ENCODE measurements at places on chromosomes 3 and 15.

DNA sequence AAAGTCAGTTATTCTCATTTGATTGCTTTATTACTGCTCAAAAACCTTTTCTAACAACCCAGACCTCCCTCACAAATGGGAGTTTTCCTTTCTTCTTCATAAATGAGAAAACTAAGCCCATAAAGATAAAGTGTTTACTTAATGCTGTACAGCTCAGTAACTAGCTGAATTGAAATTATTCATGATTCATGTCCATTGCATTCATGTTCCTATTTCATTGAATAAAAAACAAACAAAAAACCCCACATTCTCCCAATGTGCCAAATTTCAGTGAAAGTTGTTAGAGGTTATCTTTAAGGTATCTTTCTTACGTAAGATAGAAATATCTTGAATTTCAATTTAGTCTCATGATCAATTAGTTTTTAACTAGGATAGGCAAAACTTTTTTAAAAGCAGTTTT, 2.8 kb downstream of the PLSCR2 start:
- DNase-seq: no peak

- no peak for DNase-seq
Measured at GRCh38 chr3:98508582-98508981, 11.1 kb downstream of the OR5K2 start.

DNA sequence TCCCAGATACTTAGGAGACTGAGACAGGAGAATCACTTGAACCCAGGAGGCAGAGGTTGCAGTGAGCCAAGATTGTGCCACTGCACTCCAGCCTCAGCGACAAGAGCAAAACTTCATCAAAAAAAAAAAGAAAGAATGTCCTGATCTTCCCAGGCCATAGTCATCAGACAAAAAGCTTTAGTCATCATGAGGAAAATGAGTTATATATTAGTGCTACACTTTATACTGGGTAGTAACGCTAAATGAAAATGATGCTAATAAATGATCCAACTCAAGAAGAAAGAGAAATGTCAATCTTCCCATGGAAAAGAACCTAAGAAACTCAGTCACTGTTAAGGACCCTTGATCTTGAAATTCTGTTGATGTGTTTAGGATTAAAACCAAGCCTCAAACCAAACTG, 26.3 kb upstream of the TRIM59 start:
- no peak for DNase-seq

DNA sequence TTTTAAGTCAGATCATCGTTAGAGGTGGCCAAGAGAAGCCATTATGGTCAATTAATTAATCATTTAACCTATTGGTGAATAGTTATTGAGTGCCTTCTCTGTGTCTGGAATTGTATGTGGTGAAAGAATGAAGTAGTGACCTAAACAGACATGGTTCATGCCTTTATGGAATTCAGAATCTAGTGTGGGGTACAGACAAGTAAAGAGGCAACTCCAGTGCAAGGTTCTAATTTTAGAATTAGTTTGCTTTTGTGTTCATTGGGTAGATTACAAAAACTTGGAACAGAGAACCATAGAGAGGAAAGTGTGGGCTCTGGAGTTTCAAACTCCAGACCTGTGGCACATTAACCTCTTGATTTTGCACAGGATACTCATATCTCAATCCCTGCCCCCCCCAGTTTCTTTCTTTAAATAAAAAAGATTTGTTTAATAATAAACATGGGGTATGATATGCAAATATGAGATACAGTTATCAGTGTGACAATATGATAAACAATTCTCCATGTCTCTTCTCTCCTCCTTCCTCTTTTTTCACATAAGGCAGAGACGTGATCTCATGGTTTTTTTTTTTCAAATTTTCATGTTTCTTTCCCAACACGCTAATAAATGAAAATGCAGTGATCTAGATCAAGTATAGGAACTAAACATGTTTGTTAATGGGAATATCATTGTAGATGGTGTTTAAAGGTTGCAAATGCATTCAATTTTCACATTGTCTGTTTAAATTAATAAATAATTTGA, 117.9 kb downstream of the MITF start:
- no peak for DNase-seq

DNA sequence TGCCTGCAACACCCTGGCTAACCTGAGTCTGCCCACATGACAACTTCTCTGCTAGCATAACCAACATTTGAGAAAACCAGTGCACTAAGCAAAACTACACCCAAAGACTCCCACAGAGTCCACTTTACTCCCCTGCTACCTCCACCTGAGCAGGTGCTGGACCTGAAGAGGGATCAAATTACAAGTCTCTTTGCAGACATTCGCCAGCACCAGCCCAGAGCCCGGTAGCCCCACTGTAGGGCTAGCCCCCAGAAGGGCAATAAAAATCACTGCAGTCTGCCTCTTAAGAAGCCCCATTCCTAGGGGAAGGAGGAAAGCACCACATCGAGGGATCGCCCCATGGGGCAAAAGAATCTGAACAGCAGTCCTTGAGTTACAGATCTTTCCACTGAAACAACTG, 472.2 kb downstream of the GRM7 start:
- no peak for DNase-seq

- no peak for DNase-seq
Measured at GRCh38 chr15:82890338-82890994, 62.1 kb downstream of the HOMER2 start.

- DNase-seq: no peak
Measured at GRCh38 chr3:187267306-187267705, 24.2 kb downstream of the MASP1 start.

- DNase-seq: peak; percentile 29
Measured at GRCh38 chr3:128083980-128084674, 31.9 kb downstream of the SEC61A1 start.

- no peak for DNase-seq
Measured at GRCh38 chr3:16866571-16866970, 18.2 kb upstream of the PLCL2 start.

DNA sequence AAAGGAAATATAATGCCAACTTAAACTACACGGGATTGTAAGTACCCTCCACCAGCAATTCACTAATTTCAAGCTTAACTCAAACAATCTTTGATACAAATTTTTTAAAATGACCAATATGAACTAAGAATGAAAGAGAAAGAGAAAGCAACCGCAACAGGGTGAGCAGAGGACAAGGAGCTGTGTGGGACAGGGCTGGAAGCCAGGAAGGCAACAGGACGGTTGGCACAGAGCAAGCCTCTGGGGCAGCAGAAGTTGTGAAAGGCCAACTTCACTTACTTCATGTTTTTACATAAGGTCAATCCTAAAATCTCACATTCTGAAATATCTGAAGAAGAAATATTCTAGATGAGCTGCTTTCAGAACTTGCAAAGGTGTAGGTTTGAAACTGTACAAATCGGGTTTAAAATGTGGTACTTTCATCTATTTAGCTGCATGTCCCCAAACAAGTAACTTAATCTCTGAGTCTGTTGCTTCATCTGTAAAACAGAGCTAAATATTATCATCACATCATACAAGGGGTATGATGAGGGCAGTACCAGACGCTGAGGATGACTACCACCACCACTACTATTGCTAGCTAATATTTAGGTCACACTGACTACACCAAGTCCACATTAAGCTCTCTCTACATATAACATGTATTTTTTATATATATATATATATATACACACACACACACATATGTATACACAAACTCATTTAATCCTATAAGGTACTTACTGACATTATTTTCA, 101.7 kb downstream of the IGSF11 start:
- DNase-seq: no peak

GRCh38 chr3:5296362-5296761, 108.9 kb downstream of the EDEM1 start:
- no peak for DNase-seq

DNA sequence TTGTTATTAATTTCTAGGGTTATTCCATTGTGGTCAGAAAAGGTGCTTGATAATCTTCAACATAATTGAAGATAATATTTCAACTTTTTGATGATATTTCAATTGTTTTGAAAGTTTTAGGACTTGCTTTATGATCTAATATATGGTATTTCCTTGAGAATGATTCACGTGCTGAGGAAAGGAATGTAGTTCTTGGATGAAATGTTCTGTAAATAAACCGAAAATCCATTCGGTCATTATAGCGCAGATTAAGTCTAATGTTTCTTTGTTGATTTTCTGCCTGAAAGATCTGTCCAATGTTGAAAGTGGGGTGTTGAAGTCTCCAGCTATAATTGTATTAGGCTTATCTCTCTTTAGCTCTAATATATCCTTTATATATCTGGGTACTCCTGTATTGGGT, 617.5 kb upstream of the NECTIN3 start:
- no peak for DNase-seq

GRCh38 chr3:99789011-99789721, 28.5 kb upstream of the CMSS1 start:
- no peak for DNase-seq

GRCh38 chr3:87828046-87828445, 230.8 kb downstream of the CGGBP1 start:
- no peak for DNase-seq

- DNase-seq: no peak
Measured at GRCh38 chr3:78633626-78634025, 1134.2 kb downstream of the ROBO1 start.

- no peak for DNase-seq
Measured at GRCh38 chr3:98769448-98769847, 6.3 kb downstream of the ST3GAL6 start.

DNA sequence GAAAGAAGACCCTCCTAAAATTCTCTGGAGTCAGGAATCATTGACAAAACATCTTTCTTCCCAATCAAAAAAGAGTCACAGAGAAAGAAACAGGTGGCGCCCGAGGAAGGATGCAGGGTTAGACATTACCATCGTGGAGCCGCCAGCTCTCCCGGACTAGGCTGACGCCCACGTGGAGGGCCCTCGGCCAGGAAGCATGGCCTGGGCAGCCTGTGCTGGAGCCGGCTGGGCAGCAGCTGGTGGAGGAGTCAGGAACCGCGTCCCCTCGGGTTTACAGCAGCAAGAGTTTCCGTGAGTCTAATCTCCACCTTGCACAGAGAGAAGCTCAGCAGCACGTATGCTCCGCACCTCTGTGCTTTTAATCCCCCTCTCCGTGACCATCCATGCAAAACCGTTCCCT, 533.7 kb upstream of the ATP11B start:
- DNase-seq: no peak

DNA sequence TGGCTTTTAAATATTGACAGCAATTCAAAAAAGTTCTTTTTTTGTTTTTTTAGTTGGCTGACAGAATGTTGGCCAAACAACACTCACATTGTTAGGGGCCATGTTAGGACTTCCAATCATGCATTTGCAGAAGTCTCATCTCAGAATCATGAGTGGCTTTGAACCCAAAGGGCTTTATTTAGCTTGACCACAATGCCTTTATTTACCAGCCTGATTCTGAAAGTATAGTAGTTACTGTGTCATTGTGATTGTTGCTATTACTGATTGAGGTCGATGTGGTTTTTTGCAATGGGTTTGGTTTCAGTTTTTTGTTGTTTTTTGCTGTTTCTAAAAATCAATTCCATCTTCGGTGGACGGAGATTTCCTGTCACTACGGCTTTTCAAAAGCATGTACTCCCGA, 7.2 kb downstream of the GLDN start:
- DNase-seq: no peak

GRCh38 chr15:39180030-39180429, 400.8 kb upstream of the THBS1 start:
- DNase-seq: no peak

GRCh38 chr3:19970327-19970726, 23.4 kb downstream of the RAB5A start:
- DNase-seq: no peak
